ENCODE measurements at places on chromosomes 16 and 17.

DNA sequence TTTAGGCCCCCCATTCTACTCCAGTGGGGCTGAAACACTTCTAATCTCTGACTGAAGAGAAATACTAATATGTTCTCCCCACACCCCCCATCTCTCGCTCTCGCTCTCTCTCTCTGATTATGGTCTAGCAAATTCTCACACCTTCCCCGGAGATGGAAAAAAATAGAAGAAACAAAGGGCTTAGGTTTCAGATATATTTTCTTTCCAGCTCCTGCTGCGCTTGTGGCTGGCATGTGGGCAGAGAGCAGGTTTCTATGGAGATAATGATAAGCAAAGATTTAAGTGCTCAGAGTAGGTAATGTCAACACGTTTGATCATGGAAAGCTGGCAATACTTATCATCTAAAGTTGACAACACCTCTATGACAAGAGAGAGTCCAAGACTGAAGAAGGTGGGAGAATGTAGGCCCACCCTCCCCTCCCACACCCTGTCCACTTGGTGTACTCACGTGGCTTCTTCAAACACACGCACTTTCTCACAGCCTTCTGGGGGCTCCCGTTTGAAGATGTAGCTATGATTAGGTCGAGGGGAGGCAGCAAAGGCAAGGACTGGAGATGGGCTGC lies 8.0 kb upstream of the SLC35B1 start:
- no peak for DNase-seq

- no peak for DNase-seq
Measured at GRCh38 chr17:41547378-41547841, 19.3 kb upstream of the KRT19 start.

DNA sequence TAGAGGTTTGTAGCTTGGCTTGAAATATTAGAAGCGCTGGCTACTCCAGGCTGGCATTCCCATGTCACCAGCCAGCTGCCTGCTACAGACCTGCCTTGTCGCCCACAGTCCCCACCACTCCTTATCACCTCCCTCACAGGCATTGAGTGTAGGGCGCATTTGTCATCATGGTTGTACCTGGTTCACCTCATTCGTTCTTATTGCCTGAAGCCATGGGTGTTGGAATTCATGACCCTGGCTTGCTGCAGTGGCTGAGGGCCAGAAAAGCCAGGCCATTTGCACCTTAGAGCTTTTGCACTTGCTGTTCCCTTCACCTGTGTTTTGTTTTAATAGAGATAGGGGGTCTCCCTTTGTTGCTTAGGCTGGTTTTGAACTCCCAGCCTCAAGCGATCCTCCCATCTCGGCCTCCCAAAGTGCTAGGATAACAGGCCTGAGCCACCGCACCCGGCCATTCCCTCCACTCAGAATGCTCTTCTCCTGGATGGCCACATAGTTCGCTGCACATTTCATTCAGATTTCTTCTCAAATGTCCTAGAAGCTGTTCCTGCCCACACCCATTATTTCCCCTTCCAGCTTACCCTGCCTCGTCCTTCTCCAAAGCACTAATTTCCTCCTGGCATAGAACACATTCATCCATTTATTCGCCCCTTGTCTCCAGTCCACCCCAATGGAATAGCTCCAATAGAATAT lies 97.6 kb downstream of the C16orf78 start:
- no peak for DNase-seq

- DNase-seq = no peak
Measured at GRCh38 chr17:76556765-76557367, 17.0 kb downstream of the PRCD start.

DNA sequence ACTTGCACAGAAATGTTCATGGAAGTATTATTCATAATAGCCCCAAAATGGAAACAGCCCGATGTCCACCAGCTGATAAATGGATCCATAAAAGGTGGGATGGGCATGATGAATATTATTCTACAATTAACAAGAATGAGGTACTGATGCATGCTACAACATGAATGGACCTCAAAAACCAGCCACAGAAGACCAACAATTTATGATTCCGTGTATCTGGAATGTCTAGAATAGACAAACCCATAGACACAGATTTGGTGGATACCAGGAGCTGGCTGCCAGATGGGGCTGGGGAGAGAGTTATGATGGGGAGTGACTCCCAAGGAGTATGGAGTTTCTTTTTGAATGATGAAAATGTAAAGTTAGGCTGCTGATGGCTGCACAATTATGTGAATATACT lies 10.8 kb upstream of the NAGLU start:
- no peak for DNase-seq

- no peak for DNase-seq
Measured at GRCh38 chr16:27231692-27232060, 28.4 kb downstream of the KDM8 start.

DNA sequence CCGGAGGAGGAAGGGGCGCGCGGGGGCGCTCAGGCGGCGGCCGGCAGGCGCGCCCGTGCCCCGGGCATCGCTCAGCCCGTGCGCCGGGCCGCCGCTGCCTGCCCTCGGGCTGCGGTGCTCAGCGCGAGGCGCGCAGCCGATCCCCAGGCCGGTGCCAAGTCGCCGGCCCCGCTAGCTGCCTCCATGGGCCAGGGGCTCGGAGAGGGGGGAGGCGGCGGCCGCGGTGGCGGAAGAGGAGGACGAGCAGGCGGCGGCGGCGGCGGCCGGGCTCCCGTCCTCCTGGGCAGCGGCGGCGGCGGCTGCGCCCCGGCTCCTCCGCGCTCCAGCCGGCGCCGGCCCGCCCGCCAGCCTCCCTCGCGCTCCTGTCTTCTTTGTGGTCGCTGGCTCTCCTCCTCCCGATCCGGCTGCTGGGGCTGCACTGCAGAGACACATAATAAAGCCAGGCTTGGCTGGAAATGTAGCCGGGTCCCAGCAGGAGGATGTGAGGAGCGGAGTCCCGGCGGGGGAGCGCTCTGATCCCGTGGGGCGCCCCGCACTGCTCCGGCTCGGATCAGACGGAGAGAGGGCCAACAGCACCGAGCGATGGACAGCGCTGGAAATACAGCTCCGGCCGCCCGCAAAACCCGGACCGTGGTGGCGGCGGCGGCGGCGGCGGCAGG lies 889 bp upstream of the ZNF423 start:
- no peak for DNase-seq

DNA sequence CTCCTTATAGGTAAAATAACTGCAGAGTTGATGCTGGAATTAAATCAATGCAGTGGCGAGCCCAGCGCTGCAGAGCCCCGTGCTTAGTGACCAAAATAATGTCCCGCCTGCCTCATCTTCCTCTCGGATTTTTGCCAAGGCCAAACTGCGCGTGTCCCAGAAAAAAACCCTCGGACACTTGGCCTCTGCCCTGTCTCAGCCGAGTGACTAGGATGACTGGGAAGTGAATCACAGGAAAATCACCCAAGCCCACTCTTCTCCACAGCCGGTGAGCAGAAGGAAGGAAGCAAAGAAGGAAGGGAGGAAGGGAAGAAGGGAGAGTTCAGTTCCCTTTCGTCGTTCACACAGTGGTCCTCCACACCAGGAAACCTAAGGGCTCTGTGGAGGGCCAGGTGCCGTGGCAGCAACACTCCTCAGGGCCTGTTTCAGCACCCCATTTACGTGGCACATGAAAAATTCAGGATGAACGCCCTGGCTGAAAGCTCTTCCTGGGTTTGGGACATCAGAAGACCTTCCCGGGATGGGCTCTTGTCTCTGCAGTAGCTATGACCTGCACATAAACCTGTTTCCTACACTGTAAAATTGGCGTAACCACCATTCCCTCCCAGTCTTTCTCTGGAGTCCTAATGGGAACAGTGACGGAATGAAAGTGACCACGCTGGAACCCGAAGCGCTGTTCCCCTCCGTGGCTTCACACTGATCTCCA lies 25.4 kb upstream of the HOXB13 start:
- DNase-seq = no peak

DNA sequence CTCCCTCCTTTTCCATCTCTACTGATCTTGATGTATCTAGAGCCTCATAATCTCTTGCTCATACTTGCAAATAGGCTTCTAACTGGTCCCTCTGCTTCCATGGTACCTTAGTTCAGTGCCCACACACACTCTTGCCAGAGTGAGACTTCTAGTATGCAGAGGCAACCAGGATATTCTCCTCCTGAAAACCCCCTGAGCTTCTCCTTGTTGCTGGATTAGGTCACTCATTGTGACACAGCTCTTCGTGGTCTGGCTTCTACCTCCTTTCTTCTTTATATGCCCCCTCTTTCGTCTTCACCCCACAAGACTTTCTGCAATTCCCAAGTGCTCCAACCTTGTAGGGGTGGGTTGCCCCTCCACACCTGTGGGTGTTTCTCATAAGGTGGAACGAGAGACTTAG lies 2.5 kb upstream of the FAM20A start:
- no peak for DNase-seq

DNA sequence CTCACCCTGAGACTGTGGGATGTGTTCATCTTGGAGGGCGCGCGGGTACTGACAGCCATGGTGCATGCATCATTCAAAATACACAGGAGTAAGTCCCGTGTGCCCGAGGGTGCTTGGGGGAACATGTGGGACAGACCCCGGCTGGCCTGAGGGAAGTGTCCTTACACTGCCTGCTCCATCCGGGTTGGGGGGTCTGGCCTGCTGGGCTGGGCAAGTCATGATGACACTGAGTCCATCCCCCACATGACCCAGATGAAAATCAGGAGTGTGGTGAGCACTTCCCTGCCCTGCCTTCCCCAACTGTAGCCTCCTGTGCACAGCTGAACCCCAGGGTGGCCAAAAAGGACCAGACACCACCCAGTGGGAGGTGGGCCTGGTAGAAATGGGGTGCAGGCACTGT lies 10.8 kb downstream of the TBC1D26 start:
- no peak for DNase-seq

- no peak for DNase-seq
Measured at GRCh38 chr16:25048146-25048618, 33.0 kb upstream of the ARHGAP17 start.

GRCh38 chr16:82754716-82755513 lies 128.1 kb downstream of the CDH13 start:
- no peak for DNase-seq

DNA sequence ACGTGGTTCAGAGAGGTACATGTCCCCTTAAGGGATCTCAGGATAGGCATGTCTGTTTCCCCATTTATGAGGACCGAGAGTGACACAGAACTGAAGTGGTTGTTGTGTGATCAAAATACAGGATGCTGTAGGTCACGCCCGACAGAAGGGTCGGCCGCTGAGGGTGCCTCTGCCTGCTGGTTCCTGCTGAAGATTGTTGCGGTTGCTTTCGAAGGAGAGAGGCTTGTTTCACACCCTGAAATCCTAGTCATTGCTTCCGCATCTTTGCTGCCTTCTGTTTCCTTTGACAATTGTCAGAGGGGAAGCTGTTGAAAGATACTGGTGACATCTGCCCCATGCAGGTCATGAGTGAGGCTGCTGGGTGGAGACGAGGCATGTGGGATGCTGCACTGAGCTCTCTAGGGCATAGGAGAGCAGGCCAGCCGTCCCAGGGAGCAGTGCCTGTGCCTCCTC lies 3.8 kb upstream of the NAT9 start:
- peak; percentile 63 for DNase-seq

DNA sequence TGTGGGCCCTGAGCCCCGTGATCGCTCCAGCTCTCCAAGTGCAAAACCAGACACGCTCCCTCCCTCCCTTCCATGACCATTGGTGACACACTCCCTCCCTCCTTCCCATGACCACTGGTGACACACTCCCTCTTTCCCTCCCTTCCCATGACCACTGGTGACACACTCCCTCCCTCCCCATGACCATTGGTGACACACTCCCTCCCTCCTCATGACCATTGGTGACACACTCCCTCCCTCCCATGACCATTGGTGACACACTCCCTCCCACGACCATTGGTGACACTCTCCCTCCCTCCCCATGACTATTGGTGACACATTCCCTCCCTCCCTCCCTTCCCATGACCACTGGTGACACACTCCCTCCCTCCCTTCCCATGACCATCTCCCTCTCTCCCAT lies 56.3 kb downstream of the LMF1 start:
- DNase-seq = peak; percentile 8

Measured in GM12878 (cell line).